Stimulated activated CD4-positive, alpha-beta T cell treated with anti-CD3 and anti-CD28 coated beads, Interleukin-1b, Interleukin-23, amount 100 ng/mL, for 1 hour (primary cell): ENCODE measurements at places on chromosomes 2 and 18.

DNA sequence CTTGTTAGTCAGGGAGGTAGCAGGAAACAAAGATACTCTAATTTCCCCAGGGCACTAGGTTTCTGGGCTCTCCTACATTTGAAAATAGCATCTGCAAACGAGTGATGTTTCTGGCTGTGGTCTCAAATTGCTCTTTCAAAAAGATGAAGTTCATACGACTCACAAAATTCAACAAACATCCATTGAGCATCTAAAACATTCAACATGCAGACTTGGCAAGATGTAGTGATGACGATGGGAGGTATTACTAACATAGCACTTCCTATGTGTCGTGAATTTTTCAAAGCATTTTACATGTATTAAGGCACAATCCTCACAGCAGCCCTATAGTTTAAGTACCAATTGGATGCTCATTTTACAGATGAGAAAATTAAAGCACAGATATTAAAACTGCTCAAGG lies 5.2 kb downstream of the CCBE1 start:
- DNase-seq: no peak

DNA sequence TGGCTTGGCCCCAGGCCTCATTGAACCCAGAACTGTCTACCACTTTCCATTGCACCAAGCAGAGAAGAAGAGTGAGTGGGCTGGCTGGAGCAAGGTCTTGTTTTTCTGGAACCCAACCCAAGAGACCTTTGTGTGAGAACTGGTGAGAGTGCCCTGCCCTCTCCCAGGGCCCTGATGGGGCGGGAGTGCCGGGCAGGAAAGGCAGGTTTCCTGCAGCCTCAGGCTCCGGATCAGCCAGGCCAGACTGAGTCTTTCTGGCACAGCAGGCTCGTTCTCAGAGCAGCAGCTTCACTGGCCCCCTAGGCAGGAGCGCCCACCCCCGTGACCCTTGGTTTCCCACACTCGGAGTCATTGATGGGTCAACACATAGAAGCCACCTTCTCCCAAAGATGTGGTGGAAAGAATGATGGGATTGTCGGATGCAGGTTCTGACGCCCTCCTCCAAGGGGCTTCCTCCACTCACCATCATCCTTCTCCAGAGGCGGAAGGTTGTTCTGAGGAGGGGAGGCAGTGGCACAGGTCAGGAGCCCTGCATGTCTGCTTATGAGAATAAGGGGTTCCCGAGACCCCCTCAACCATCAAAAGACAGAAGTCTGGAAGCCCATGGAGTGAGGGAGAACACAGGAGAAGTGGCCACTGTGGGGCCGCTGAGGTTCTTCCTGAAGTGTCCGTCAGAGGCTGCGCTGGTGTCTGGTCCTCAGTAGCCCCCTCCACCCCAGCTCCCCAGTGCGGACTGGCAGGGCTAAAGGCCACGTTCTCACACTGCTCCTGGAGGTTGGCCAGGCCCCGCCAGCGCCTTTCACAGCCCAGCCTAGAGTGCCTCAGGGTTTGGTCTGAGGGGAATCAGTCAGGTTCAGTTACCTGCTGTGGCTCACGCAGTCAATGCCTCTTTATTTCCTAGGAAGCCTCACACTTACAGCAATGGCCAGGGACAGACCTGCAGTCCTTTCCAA lies 62.8 kb upstream of the LAPTM4A start:
- DNase-seq: no peak

DNA sequence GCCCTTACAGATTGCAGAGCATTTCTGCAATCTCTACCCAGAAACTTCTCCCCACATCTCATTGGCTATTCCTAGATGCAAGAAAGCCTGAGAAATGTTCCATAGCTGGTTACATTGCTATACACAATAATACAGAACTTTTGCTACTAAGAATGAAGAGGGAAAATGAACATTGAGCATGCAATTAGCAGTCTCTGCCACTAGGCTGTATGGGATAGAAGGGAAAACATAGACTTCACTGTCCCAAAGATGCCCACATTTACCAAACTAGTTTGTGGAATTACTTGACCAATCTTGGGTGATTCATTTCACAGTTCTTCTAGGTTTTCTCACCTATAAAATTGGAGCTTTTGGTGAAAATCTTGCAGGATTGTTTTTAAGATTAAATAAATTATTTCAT lies 265.7 kb upstream of the NT5C1B start:
- DNase-seq: no peak

DNA sequence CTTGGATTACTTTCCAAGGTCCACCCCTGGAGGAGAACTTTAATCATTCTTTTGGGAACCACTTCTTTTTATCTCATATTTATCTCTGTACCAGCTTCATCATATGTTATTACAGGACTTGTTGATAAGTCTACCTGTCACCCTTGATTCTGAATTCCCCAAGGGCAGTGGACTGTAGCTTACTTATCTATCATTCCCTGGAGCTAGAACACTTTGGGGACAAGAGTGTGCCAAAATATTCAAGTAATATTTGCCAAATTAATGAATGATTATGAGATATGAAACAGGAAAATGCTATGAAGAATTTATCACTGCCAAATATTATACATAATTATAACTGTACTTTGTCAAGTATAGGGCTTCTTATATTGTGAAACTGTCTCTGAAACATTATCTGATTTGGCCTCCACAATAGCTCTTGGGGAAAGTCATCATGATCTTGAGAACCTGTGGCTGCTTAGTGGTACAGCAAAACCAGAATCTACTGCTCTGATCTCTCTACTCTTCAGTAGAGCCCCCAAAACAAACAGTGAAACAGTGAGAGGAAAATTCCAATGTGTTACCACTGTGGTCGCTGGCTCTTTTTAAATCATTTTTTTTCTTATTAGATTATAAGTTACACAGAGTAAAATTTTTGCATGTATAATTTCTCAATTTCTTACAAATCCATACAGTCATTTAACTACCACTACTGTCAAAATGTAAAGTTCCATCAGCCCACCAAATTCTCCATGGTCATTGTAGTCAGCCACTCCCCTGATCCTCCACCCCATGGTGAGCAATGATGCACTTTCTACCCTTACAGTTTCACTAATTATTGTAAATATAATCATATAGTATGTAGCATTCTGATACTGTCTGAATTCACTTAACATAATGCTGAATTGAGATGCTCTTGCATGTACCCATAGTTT lies 197.5 kb downstream of the PIEZO2 start:
- no peak for DNase-seq

GRCh38 chr2:164510895-164511294 lies 110.4 kb downstream of the GRB14 start:
- DNase-seq: no peak

DNA sequence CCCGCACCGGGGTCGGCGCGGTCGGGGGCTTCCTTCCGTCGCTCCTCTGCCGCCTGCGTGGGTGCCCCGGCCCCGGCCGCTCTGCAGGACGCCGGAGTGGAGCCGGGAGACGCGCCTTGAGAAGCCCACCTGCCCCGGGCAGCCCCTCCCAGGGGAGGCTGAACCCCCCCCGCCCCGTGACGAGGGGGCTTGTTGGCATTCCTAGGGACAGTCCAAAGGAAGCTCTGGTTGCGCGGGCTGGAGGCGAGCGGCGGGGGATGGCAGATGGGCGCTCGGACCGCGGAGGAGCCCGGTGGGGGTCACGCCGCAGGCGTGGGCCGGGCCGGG lies 133.5 kb upstream of the MGAT5 start:
- DNase-seq: no peak

DNA sequence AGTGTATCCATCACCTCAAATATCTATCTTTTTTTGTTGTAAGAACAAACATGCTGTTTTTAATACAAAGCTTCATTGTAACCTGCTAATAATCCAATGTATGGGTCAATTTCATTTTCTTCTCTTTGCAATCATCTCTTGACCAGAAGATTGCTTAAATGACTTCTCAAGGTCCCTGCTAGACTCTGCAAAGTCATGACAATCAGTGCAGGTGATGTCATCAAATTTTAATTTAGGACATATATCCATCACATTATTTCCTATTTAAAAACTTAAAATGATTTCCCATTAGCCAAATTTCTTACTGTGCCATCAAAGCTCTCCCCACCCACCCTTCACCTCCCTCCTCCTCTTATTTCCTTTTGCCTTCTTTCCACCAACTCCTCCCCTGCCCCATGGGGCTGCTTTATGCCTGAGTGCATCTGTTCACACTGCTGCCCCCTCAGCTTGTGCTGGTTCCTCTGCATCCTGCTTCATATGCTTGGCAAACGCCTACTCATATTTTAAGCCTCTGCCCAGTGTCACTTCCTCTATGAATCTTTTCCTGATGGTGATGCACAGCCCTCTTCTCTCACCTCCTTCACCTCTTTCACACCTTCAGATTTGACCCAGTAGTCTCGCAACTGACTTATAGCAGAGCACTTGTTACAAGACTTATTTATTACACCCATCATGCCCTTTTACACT lies 20.3 kb downstream of the PLEK start:
- DNase-seq: no peak

DNA sequence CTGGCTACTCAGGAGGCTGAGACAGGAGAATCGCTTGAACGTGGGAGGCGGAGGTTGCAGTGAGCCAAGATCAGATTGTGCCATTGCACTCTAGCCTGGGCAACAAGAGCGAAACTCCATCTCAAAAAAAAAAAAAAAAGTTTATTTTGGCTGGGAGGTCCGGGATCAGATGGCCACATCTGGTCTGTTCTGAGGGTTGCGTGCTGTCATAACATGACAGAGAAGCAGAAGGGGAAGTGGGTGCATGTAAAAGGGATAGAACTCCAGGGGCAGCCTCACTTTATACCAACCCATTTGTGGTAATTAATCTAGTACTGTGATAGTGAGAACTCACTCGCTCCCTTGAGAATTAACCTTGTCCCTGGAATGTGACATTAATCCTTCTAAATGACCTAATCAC lies 101.2 kb downstream of the PTPN4 start:
- DNase-seq: no peak

- no peak for DNase-seq
These were observed 129.9 kb downstream of the PIEZO2 start for GRCh38 chr18:11019295-11020105.

- DNase-seq: no peak
These were observed 160.4 kb downstream of the AGAP1 start for GRCh38 chr2:235654103-235654813.

DNA sequence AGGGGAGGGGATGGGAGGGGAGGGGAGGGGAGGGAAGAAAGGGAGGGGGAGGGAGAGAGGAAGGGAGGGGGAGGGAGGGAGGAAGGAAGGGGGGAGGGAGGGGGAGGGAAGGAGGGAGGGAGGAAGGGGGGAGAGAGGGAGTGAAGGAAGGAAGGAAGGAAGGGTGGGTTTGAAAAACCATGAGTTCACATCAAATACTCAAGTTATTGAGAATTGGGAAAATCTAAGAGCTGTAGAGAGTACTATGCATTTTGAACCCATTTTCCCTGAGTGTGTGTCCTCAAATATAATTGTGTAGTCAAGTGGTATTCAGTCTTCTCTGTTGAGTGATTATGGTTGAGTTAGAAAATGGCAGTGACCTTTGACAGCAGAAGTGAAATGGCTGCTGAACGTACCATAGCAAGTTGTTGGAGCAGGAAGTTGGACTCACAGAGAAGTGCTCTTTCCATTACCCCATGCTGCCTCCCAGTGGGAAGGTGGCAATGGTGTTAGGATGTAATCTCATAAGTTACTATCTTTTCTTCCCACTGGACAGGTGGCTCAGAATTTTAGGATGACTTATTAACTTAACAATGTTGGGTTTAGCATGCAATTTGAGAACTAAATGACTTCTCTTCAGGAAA lies 214.6 kb downstream of the SETBP1 start:
- DNase-seq: no peak

GRCh38 chr2:239470151-239470900 lies 69.5 kb upstream of the HDAC4 start:
- DNase-seq: no peak

GRCh38 chr18:70405052-70405451 lies 116.2 kb downstream of the SOCS6 start:
- DNase-seq: no peak

DNA sequence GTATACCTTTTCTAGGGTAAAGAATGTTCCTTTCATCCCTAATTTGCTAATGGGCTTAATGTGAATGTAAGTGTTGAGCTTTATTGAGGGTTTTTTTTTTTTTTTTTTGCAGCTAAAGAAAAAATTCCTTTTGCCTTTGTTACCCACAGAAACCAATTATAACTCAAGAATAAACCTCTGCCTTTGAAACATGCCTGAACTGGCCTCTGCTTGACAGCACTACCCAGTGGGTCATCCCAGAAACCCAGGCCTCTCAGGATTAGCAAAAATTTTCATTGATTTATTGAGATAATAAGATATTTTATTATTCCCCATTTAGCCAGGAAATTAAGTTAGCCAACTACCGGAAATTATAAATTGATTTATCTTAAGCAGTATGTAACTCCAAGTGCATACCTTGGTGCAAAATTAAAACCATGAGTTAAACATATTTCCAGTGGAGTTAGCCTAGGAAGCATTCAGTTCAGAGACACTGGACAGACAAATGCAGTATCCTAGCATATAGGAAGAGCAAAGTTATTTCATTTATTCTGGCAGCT lies 67.0 kb upstream of the RASGRP3 start:
- no peak for DNase-seq

GRCh38 chr2:47043891-47044239 lies 111.2 kb downstream of the STPG4 start:
- DNase-seq: no peak

- DNase-seq: no peak
These were observed 75.8 kb upstream of the SLC1A4 start for GRCh38 chr2:64913357-64913869.

- no peak for DNase-seq
These were observed 198.0 kb downstream of the EIPR1 start for GRCh38 chr2:3179626-3180025.

- DNase-seq: no peak
These were observed 18.0 kb downstream of the NAB1 start for GRCh38 chr2:190666895-190667294.

DNA sequence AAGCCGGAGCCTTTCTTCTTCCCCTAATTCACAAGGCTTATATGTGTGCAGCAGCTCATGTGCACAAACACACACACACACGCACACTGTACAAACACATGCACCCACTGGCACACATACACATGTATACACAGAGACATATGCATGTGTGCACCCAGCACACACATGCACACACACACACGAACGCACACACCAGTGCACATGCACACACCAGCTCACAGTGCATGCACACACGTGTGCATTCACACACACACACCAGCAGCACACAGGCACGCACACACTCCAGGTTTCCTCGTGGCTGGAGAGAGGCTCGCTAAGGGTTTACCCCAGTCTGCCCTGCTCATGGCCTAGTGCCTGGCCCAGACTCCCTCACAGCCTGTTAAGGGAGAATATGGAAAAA lies 234.0 kb downstream of the EIPR1 start:
- no peak for DNase-seq

- no peak for DNase-seq
These were observed 670 bp upstream of the MOCOS start for GRCh38 chr18:36186461-36187192.
